PC-3 (cell line): ENCODE measurements at places on chromosomes 11 and 22. TPM values are rescaled to one million over a fixed set of nuclear protein-coding genes. Genes with fewer than 3 reads are reported as not detected.

Gene CADM1
- 0.12 and 1.1 TPM in 2 replicates for total RNA-seq

Gene TSGA10IP
- not detected in 2 replicates for total RNA-seq

Gene RCE1
- total RNA-seq: 63.9 and 70.4 TPM in 2 replicates

Gene MAJIN
- total RNA-seq: not detected in 2 replicates

DNA sequence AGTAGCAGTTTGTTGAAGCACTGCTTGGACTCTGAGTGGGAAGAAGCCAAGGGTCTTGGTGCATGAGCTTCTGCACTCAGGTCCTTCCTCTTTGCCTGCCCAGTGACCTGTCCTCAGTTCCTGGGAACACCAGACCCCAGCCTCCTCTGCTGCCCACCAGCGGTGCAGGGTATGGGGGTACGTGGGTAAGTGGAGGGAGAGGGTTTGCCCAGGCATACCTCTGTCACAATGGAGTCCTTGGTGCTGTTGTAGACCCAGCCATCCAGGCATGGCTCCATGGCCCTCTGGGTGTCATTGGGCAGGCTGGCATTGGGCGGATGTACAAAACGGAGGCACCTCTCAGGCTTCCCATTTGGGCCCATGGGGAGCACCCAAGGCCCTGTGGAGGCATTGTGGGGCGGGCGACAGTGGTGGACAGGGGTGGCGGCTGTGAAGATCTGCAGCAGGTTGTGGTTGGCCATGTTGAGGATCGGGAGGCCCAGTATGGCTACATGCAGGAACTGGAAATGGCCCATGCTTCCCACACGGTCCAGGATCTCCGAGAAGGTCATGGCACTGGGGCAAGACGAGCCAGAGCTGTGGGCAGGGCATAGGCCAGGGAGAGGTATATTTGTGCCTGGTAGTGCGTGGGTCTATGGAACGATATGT is 1.1 kb downstream of the SLC22A8 start:
- no peaks in the 10 kb centered on the region for H3K36me3 ChIP-seq
- H3K27ac ChIP-seq: no peak overlapping the region
- H3K27me3 ChIP-seq: peaks cover 77% of the 10 kb centered on the region
- no peak overlapping the region for H3K4me3 ChIP-seq
- H3K4me1 ChIP-seq: no peaks in the 10 kb centered on the region

DNA sequence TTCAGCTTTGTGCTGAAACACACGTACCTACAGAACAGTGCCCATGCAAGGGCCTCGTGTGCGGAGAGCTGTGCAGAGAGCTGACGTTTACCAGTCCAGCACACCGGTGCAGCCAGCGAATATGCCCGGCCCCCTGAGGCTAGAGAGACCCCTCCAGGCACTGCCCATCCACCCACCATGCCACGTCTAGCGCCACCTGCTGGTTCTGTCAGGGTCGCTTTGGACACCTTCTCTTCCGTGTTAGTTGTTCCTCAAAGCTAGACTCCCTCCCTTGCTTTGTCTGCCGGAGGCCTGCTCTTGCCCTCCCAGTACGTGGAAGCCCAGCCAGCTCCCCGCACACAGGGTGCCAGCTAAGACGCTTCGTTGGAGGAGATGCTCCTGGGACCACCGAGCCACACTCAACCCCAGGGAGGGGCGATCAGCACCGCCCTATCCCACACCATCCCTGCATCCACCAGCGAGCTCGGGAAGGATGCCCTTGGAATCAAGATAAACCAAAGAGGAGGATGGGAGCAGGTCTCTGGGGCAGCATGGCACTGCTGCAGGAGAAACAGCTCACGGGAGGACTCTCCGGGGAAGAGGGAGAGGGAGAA is 43.4 kb downstream of the CPT1A start:
- H3K4me1 ChIP-seq: no peaks in the 10 kb centered on the region
- no peaks in the 10 kb centered on the region for H3K27me3 ChIP-seq
- DNase-seq: peak; percentile 52
- H3K36me3 ChIP-seq: peaks cover 28% of the 10 kb centered on the region
- H3K4me3 ChIP-seq: no peak overlapping the region
- H3K27ac ChIP-seq: no peak overlapping the region

- H3K36me3 ChIP-seq: no peaks in the 10 kb centered on the region
- no peaks in the 10 kb centered on the region for H3K27me3 ChIP-seq
- no peak overlapping the region for H3K4me3 ChIP-seq
- DNase-seq: no peak
- no peaks in the 10 kb centered on the region for H3K4me1 ChIP-seq
Observed at GRCh38 chr11:105073456-105074165, 28.5 kb upstream of the CARD16 start.

DNA sequence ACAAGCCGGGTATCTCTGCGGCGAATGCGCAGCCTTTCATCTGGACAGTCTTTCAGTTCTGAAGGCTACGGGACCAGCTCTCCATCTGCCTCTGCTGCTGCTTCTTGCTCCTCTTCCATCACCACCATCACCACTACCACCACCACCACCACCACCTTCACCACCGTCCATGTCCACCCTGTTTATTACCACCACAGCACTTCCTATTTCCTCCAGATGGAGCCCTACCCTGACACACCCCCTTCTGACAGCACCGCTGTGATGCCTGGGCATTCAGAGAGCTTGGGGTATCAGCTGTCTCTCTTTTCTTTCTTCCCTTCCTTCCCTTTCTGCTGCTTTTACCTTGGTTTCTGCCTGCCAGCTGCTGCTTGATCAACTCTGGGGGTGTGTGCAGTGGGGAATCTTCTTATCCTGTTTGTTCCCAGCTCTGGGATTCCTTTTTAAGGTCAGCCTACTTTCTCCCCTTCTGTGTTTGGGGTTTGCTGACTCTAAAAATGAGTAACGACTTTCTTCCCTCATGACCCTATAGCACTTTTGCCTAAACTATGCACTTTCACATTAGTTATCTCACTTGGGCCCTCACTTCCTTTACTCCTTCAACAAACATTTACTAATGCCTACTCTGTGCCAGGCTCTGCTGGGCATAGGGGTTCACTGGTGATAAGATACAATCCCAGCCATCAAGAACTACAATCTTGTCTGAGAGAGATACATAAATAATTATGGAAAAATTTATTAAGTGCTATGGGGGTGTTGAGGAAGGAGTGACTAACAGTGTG is 7.8 kb upstream of the RRM1 start:
- H3K27me3 ChIP-seq: no peaks in the 10 kb centered on the region
- no peak overlapping the region for H3K4me3 ChIP-seq
- no peaks in the 10 kb centered on the region for H3K4me1 ChIP-seq
- DNase-seq: no peak
